Renal cortex interstitium (tissue), 15 donors: ENCODE measurements at places on chromosomes 6 and 20.

- peak; percentile 32 for DNase-seq
Measured at GRCh38 chr6:4805553-4806336, 29.5 kb downstream of the CDYL start.

DNA sequence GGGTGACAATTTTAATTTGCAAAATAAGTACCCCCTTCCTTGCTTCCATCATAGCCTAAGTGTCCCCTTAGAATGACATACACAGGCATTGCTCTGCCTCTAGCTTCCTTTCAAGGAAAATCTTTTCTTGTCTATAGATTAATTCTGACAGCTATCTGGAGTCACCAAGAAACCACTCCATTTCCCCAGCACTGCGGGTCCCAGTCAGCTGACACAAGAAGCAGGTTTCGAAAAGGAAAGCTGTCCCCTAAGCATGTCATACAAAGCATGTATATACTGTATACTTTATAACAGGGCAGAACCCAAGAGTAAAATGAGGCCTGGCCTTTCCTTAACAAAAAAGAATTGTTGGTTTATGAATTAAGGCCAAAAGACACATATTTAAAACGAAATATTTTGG lies 273.5 kb downstream of the BTBD9 start:
- no peak for DNase-seq

DNA sequence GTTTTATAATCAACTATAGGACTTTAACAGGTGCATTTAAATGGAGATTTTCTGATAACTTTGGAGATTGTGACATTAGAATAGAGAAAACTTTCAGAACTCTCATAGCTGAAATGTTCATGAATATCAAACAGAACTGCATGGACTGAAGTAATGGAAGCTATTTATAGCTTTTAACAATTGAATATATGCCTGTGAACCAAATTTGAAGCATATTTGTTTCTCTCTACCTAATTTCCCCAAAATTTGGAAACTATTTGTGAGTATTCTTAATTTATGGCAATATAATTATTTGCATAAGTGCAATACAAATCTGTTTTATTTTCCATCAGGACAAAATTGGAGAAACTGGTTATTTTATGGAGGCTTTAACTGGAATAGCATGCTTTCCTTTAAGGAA lies 96.6 kb downstream of the PLG start:
- no peak for DNase-seq

DNA sequence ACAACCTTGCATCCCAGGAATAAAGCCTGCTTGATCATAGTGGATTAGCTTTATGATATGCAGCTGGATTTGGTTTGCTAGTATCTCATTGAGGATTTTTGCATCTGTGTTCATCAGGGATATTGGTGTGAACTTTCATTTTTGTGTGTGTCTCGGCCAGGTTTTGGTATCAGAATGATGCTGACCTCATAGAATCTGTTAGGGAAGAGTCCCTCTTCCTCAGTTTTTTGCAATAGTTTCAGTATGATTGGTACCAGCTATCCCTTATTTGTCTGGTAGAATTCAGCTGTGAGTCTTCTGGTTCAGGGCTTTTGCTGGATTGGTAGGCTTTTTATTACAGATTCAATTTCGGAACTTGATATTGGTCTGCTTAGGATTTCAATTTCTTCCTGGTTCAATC lies 132.5 kb downstream of the ZFAND3 start:
- no peak for DNase-seq

- DNase-seq: no peak
Measured at GRCh38 chr6:154277629-154278017, 79.0 kb downstream of the IPCEF1 start.

DNA sequence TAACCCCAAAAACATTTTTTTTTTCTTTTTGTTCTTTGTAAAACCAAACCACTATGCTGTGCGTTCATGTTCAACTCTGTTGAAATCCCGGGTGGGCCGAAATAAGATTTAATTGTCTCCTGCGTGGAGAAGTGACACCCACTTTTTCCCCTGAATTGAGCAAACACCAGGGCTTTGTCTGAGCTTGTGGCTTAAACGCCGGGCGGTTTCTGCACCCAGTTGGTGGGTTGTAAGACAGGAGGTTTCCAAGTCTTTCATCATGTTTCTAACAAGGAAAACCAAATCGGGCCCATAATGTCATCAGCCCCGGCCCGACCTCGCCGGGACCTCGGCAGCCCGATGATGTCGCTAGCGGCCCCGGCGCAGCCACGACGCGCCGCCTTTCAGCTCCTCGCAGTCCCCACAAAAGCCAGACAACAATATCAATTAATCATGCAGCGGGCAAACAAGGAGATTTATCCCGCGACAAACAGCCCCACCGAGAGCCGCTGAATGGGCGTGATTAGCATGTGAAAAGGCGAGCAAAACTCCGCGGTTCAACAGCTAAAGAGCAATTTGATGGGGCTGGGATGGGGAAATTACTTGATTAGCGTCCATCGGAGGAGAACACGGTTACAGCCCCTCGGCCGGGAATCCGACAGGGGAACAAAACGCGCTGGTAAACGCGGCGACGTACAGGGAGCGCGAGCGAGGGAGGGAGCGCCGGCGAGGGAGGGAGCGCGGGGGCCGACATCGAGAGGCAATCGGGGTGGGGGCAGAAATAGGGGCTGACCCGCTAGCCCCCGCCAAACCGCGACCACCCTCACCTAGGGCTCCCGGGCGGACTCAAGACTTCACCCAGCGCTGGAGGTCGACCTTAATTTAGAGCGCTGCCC lies 5.3 kb downstream of the LINC00237 start:
- no peak for DNase-seq

GRCh38 chr6:77383026-77383425 lies 80.3 kb downstream of the HTR1B start:
- DNase-seq: no peak

- no peak for DNase-seq
Measured at GRCh38 chr6:132937466-132937906, 123.1 kb downstream of the RPS12 start.

GRCh38 chr20:51930775-51931174 lies 128.5 kb upstream of the SALL4 start:
- DNase-seq: no peak

GRCh38 chr6:112910256-112910655 lies 563.1 kb downstream of the RFPL4B start:
- no peak for DNase-seq
